ENCODE measurements at places on chromosomes 5 and 9.

GRCh38 chr9:122931226-122932121 lies at the start of gene ZBTB26:
TSS of gene ZBTB26 (minus strand) at chr9:122931512. CDS start at chr9:122919934, 11,578 bp downstream.
- no peak within 1 kb of the TSS for H3K27ac ChIP-seq
- peaks cover 12% of the 10 kb centered on the region for H3K4me1 ChIP-seq
- no peaks in the 10 kb centered on the region for H3K36me3 ChIP-seq

DNA sequence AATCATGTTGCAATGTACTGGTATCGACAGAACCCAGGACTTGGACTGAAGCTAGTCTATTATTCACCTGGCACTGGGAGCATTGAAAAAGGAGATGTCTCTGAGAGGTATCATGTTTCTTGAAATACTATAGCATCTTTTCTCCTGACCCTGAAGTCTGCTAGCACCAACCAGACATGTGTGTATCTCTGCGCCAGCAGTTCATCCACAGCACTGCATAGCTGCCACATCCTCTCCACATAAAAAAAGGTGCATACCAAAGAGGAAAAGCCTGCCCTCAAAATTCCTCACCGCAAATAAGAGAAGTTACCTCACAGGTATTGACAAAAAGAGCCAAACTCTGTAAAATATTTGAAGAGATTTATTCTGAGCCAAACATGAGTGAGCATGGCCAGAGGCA lies 99.5 kb upstream of the PRSS3 start:
- H3K36me3 ChIP-seq = no peaks in the 10 kb centered on the region
- peaks cover 2% of the 10 kb centered on the region for H3K4me1 ChIP-seq
- H3K27ac ChIP-seq = no peak overlapping the region
- H3K27me3 ChIP-seq = peaks cover 67% of the 10 kb centered on the region
- no peak for DNase-seq

GRCh38 chr9:77451507-77451906 lies 196.6 kb downstream of the GNA14 start:
- peaks cover 14% of the 10 kb centered on the region for H3K4me1 ChIP-seq
- H3K27me3 ChIP-seq = peaks cover 28% of the 10 kb centered on the region
- no peak for DNase-seq
- H3K36me3 ChIP-seq = peaks cover 7% of the 10 kb centered on the region

GRCh38 chr5:78523314-78524193 lies 125.0 kb downstream of the LHFPL2 start:
- peaks cover under 1% of the 10 kb centered on the region for H3K36me3 ChIP-seq
- peaks cover 67% of the 10 kb centered on the region for H3K27me3 ChIP-seq
- peaks cover 5% of the 10 kb centered on the region for H3K4me1 ChIP-seq
- H3K4me3 ChIP-seq = no peak overlapping the region

GRCh38 chr5:156434471-156434870 lies 107.5 kb downstream of the SGCD start:
- no peak overlapping the region for H3K27ac ChIP-seq
- H3K4me1 ChIP-seq = no peaks in the 10 kb centered on the region
- DNase-seq = no peak
- H3K27me3 ChIP-seq = peaks cover 69% of the 10 kb centered on the region
- peaks cover 3% of the 10 kb centered on the region for H3K36me3 ChIP-seq

DNA sequence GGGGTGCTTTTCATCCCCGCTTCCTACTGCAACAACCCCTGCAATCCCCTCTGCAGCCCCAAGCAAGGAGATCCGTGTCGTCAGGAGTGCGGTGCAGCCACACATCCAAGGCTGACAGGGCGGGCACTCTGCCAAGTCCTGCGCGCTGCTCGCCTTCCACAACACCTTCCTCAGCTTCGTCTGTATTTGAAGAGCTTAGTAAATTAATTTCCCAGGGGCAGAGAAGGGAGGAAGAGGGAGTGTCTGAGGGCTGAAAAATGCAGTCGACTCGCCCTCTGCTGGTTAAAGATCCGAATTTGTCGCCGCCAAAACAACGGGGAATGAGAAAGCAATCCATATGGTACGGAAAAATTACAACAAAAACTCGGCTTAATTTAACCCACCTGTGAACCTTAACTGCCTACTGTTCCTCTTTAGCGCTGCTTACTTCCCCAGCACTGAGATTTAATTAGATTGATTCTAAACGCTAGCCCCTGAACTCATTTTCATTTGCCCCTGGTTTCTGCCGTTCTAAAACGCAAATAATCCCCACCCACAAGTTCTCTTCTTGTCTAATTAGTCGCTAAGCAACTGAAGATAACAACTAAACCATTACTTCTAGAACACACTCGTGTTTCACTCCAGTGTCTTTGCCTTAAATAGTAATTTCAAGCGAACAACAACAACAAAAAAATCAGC lies 10.9 kb upstream of the PCDHB1 start:
- peaks cover 1% of the 10 kb centered on the region for H3K27me3 ChIP-seq
- no peak overlapping the region for H3K4me3 ChIP-seq
- H3K36me3 ChIP-seq = no peaks in the 10 kb centered on the region
- H3K27ac ChIP-seq = no peak overlapping the region
- DNase-seq = no peak

- no peaks in the 10 kb centered on the region for H3K27me3 ChIP-seq
- DNase-seq = no peak
- H3K4me3 ChIP-seq = no peak overlapping the region
- no peak overlapping the region for H3K27ac ChIP-seq
- H3K4me1 ChIP-seq = no peaks in the 10 kb centered on the region
Observed at GRCh38 chr9:16828340-16829281, 41.9 kb downstream of the BNC2 start.

DNA sequence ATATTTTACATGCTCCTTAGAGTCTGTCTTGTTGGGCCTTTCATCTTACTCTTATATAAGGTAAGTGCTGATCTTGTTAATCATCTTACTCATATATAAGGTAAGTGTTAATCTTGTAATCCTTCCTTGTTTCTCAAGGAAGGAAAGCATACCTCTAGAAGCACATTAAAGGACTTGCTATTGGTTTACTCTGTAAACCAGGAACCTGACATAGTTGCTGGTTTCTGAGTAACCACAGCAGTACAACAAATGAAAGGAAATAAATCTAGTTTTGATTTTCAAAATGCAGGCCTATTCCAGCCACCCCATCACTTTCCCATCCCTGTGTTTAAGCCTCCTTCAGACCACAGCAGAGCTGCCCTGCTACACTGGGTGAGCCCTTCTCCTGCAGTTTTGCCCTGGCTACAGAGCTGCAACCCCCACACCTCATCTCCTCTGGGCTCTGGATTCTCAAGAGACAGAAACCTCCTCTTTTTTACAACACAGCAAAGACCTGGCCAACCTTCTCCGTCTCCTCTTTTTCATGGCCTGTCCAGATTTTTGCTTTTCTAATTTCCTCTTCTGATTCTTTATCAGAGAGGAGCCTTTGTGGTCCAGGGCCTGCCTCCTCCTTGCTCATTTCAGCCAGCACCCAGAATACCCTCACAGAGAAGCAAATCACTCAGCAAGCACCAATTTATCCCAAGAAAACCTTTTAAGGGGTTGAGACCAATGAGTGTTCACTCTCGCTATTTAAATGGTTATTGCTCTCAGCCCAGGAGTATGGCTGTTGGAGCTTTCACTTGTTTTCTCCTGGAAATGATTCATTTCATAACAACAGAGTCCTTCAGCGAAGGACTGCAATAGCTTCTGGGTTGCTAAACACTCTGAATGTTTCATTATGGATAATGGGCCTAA lies 103.2 kb downstream of the FSTL4 start:
- no peak overlapping the region for H3K4me3 ChIP-seq
- H3K4me1 ChIP-seq = peaks cover 9% of the 10 kb centered on the region
- DNase-seq = no peak
- H3K27ac ChIP-seq = peak overlapping the region; percentile 63

DNA sequence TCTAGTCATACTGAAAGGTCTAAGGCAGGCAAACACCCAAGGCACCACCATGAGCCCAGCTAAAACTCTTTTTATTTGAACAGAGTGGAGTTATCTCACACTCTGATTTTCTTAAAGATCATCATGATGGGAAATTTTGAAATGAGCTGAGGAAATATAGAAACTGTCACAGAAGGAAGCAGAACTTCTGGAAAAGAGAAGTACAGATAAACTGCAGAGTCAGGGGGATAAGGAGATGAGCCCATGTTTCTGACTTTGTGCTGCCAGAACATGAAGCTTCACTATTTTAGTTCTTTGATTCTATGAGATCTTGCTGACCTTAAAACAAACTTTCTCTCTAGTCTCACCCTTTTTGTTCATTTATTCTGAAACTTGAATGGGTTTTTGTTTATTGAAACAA lies 406.5 kb upstream of the EDIL3 start:
- H3K4me1 ChIP-seq = no peaks in the 10 kb centered on the region
- no peak for DNase-seq

DNA sequence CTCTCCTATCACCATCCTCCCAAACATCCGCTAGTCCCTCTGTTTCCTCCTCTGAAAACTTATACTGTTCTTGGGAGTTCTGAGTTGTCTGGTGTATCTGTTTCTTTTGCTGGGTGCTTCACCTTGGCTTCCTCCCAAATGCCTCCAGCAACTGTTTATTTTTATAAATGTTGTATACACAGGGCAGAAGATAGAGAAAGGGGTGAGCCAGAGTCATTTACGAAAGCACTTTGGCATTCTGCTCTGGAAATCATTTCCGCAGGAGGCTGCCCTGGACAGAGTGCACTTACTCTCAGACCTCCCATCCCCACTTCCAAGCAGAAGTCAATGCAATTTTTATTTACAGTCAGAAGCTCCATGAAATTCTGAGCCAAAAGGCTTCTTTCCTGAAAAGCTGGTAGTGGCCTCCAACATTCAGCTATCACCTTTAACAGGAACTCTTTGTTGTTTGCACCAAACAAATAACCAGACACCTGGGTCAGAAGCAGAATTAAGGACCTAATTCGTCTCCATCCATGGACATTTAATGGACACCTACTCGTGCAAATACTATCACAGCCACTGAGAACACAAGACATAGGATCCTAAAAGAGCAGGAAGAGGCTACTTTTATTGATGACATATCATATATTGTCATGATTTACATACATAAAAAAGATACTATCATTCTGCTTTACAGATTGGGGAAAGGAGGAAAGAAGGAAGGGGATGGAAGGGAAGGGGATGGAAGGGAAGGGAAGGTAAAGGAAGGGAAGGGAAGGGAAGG lies 229.5 kb upstream of the PAPPA start:
- no peaks in the 10 kb centered on the region for H3K36me3 ChIP-seq
- H3K27ac ChIP-seq = no peak overlapping the region
- no peak overlapping the region for H3K4me3 ChIP-seq
- H3K4me1 ChIP-seq = no peaks in the 10 kb centered on the region
- H3K27me3 ChIP-seq = no peaks in the 10 kb centered on the region

- no peaks in the 10 kb centered on the region for H3K27me3 ChIP-seq
- no peak overlapping the region for H3K4me3 ChIP-seq
- DNase-seq = no peak
- H3K4me1 ChIP-seq = peaks cover 2% of the 10 kb centered on the region
- H3K36me3 ChIP-seq = peaks cover 5% of the 10 kb centered on the region
Observed at GRCh38 chr9:121285835-121286687, 18.1 kb downstream of the GSN start.

DNA sequence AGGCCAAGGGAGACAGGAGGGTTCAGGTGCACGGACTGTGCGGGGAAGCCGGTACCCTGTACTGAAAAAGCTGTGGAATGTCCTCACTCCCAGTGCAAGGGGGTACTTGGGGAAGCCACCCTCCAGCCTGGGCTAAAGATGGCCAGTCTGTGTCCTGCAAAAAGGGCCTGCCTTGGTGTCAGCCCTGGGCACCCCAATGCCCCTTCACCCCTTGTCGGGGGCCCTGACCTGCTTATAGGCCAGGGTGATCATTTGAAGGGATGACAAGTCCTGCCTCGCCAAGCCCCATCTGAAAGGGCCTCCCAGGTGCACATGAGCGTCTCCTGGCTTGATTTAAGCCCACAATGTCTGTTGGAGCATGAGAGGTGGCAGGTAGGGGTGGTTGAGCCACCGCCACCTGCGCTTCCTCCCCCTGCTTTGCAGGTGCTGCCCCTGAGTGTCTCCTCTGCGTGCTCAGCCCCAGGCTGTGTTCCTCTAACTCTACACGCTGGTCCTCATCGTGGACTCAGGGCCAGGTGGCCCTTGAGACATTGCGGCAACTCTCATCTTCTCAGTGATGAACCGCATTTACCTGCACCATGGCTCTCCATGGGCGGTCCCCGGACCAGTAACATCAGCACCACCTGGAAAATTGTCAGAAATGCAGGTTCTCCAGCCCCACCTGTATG lies 97.0 kb downstream of the ANKRD33B start:
- H3K27me3 ChIP-seq = peaks cover 7% of the 10 kb centered on the region
- no peak overlapping the region for H3K4me3 ChIP-seq
- H3K36me3 ChIP-seq = no peaks in the 10 kb centered on the region
- DNase-seq = no peak

DNA sequence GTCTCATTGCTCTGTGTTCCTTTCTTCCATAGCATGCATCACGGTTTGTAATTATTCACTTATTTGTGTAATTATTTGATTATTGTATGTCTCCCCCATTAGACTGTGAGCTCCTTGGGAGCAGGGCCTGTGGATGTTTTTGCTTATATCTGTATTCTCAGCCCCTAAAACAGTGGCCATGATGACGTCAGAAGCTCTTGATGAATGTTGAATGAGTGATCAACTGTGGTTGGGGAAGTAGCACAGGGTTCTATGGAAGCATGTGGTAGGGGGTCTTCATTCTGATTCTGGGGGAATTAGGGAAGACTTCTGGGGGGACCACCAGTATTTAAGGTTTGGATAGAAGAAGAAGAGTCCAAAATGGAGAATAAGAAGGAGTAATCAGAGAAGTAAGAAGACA lies 6.0 kb downstream of the DNAI1 start:
- no peak overlapping the region for H3K27ac ChIP-seq
- peaks cover 3% of the 10 kb centered on the region for H3K4me1 ChIP-seq
- H3K27me3 ChIP-seq = peaks cover 38% of the 10 kb centered on the region

DNA sequence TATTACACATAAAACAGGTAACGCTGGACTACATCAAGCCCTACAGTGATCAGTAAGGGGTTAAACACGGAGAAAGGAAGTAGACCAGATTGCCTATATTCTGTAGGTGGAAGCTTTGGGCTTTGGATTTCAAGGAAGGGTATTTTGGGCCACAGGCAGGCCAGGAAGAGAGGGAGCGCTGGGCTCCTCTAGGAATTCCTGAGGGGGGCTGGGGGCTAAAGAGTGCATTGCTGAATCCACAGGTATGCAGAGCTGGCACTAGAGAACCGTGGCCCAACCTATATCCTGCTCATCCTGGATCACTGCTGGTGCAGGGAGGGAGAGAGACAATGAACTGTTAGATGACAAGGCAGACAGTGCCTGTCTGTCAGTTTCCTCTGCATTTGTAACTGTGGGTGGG lies 367.1 kb downstream of the CSNK1G3 start:
- no peak overlapping the region for H3K27ac ChIP-seq
- no peak overlapping the region for H3K4me3 ChIP-seq
- no peaks in the 10 kb centered on the region for H3K36me3 ChIP-seq
- no peaks in the 10 kb centered on the region for H3K4me1 ChIP-seq
- no peak for DNase-seq
- no peaks in the 10 kb centered on the region for H3K27me3 ChIP-seq

DNA sequence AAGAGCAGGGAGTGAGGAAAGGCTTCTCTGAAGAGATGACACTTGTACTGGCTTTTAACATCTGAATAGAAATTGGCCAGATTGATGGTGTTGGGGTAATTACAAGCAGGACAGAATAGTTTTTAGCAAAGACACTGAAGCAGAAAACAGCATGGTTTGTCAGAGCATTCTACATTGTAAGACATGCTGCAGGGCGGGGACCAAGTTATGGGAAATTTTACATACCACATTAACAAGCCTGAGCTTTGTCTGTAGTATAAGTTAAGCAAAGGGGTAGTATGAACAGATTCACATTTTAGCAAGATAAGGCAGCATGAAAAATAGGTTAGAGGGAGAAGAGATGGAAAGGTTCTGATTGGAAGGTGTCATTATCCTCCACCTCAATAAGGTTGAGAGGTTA lies 66.5 kb downstream of the JMY start:
- H3K4me3 ChIP-seq = no peak overlapping the region
- H3K4me1 ChIP-seq = peaks cover 8% of the 10 kb centered on the region
- peaks cover 18% of the 10 kb centered on the region for H3K36me3 ChIP-seq

GRCh38 chr9:88745276-88746001 lies 210.5 kb downstream of the NXNL2 start:
- H3K36me3 ChIP-seq = peaks cover 3% of the 10 kb centered on the region
- no peak for DNase-seq
- H3K4me1 ChIP-seq = peaks cover 2% of the 10 kb centered on the region
- H3K27ac ChIP-seq = no peak overlapping the region

Data from T-helper 17 cell (primary cell).